Activated CD4-positive, alpha-beta T cell treated with anti-CD3 and anti-CD28 coated beads, Interleukin-2, amount 10 ng/mL, durations not matched to agents 7 days and 5 days (primary cell): ENCODE measurements at places on chromosomes 2 and 18. TPM values are rescaled to one million over a fixed set of nuclear protein-coding genes. Genes with fewer than 3 reads are reported as not detected.

The SMIM21 gene
- total RNA-seq, result not detected

The WNT6 gene
- not detected for total RNA-seq

The PRPF40A gene
- 109 TPM for total RNA-seq

The IRS1 gene
- 6.6 TPM for total RNA-seq

The RAMP1 gene
- 4.9 TPM for total RNA-seq

The SERPINB3 gene
- not detected for total RNA-seq

The ANKRD53 gene
- 0.50 TPM for total RNA-seq

The TTC39C gene
- 93.0 TPM for total RNA-seq

The CRYGC gene
- total RNA-seq, result not detected

The SPP2 gene
- total RNA-seq, result not detected

The FAM110C gene
- total RNA-seq, result 0.21 TPM

The LHCGR gene
- not detected for total RNA-seq

The COL6A3 gene
- 0.87 TPM for total RNA-seq

The ACADL gene
- total RNA-seq, result not detected

The EPC2 gene
- 38.1 TPM for total RNA-seq

The AQP12A gene
- not detected for total RNA-seq

The OSBPL6 gene
- total RNA-seq, result 0.52 TPM

The EVX2 gene
- total RNA-seq, result not detected

The C18orf54 gene
- 8.8 TPM for total RNA-seq

The CNPPD1 gene
- total RNA-seq, result 79.6 TPM

The CRYGD gene
- not detected for total RNA-seq

The RAD51AP2 gene
- not detected for total RNA-seq

The CD8B gene
- 1.2 TPM for total RNA-seq

The GPR45 gene
- total RNA-seq, result not detected

The RBKS gene
- 1.2 TPM for total RNA-seq

The IL1RL1 gene
- not detected for total RNA-seq

The ANKRD36 gene
- 54.7 TPM for total RNA-seq

The SLC14A1 gene
- 7.3 TPM for total RNA-seq

The AOX1 gene
- total RNA-seq, result 0.19 TPM

The FBXO15 gene
- 0.54 TPM for total RNA-seq

The CYBRD1 gene
- 0.31 TPM for total RNA-seq

The PCARE gene
- not detected for total RNA-seq

The NTSR2 gene
- total RNA-seq, result not detected

The GALR1 gene
- not detected for total RNA-seq

The ANKRD30BL gene
- not detected for total RNA-seq

The GPAT2 gene
- total RNA-seq, result 3.3 TPM

The SRD5A2 gene
- not detected for total RNA-seq

The CCL20 gene
- total RNA-seq, result not detected

The GATA6 gene
- not detected for total RNA-seq

The UGT1A4 gene
- total RNA-seq, result not detected

The SCG2 gene
- total RNA-seq, result 0.10 TPM

The CCDC85A gene
- total RNA-seq, result not detected
